Inflammatory macrophage treated with lipopolysaccharide for 4 hours (primary cell): ENCODE measurements at places on chromosomes 16 and 17.

DNA sequence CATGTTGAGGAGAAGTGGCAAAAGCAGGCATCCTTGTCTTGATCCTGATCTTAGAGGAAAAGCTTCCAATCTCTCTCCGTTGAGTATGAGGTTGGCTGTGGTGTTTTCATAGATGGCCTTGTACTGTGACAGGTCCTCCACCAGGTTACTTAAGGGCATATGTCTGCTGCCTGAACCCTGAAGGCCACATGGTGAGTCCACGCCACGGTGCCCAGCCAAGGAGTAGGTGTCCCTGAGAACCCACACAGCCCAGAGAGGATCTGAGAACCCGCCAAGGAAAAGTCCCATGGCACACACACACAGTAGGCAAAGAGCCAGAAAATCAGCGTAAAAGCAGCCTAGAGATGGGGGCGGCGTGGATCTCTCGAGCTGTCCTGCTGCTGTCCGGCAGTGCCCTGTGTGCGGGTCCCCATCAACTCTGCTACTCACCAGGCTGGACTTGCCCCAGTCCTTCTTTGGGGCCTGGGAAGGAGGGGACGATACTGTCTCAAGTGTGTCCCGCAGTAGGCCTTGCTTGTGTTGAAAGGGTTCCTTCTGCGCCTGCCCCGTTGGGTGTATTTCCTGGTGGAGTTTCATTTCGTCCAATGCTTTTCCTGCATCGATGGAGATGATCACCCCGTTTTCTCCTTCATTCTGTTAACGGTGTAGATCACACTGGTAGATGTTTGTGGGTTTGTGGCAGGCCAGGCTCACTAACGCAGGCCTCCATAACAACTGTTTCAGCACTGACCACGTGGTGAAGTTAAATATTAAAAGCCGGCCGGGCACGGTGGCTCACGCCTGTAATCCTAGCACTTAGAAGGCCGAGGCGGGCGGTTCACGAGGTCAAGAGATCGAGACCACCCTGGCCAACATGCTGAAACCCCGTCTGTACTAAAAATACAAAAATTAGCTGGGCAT, 90.8 kb upstream of the DNAH17 start:
- DNase-seq: no peak

- no peak for DNase-seq
Measured at GRCh38 chr16:1362807-1363206, 11.1 kb downstream of the GNPTG start.

DNA sequence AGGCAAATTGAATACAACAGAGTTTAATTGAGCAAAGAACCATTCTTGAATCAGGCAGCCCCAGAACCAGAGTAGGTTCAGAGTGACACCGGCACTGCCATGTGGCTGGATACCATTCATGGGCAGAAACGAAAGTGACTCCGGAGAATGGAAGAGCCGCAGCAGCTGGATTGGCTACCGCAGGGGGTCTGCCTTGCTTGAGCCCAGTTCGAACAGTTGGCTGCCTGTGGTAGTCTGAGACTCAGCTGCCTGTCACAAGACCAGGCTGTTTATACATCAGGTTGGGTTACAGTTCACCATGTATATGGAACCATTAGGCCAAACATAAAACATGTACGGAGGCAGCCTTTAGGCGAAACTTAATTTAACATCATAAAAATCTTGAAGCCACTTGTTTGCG, 205.2 kb upstream of the CHMP6 start:
- no peak for DNase-seq

DNA sequence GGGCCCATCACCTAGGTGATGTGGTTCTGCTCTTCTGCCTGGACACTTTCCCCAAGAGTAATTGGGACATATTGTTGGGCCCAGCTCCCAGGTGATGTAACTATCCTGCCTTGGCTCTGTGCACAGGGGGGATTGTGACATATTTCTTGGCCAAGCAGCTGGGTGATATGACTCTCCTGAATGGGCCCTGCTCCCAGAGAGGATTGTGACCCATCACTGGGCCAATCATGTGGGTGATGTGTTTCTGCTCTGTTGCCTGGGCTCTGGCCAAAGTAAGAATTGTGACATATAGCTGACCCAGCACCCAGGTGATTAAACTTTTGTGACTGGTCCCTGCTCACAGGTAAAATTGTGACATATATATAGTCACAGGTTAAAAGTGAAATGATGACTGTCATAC, 1904.9 kb downstream of the TP53TG3F start:
- DNase-seq: no peak

GRCh38 chr16:4538350-4539235, at the start of gene CDIP1:
Gene CDIP1 (minus strand): TSS chr16:4538773. CDS start chr16:4514130, 24,643 bp downstream.
- DNase-seq: peak; percentile 99

DNA sequence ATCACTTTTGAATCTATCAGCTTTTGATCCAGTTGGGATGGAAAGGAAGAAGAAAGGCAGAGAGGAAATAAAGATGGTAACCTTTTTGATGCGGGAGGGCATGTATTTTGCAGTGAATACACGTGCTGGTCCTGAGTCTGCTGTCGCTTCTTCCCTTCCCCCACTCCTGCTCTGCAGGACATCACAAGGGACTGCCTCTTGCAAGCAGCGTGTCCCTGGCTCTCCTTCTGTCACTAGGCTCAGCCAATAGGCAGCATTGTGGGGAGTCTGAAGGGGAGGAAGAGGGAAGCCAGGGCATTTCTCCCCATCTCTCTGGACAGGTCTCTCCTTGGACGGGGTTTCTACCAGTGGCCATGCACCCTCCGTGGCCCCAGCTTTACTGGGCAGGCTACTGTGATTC, 15.7 kb upstream of the WFDC1 start:
- no peak for DNase-seq

GRCh38 chr17:7404737-7405349, 946 bp upstream of the TMEM256 start:
- no peak for DNase-seq

GRCh38 chr16:90072442-90073105, 4.6 kb downstream of the PRDM7 start:
- no peak for DNase-seq

GRCh38 chr17:63106050-63106449, 140.0 kb downstream of the TANC2 start:
- no peak for DNase-seq
